ENCODE measurements at places on chromosomes 16 and 17. TPM values are rescaled to one million over a fixed set of nuclear protein-coding genes. Genes with fewer than 3 reads are reported as not detected.

GRCh38 chr17:78705071-78705470 is 77.0 kb downstream of the CYTH1 start:
- H3K36me3 ChIP-seq: no peaks in the 10 kb centered on the region
- no peaks in the 10 kb centered on the region for H3K4me1 ChIP-seq
- DNase-seq: no peak
- no peak overlapping the region for H3K27ac ChIP-seq

The CCDC144A gene
- total RNA-seq: 0.51 TPM

The CEMP1 gene
- total RNA-seq: not detected

DNA sequence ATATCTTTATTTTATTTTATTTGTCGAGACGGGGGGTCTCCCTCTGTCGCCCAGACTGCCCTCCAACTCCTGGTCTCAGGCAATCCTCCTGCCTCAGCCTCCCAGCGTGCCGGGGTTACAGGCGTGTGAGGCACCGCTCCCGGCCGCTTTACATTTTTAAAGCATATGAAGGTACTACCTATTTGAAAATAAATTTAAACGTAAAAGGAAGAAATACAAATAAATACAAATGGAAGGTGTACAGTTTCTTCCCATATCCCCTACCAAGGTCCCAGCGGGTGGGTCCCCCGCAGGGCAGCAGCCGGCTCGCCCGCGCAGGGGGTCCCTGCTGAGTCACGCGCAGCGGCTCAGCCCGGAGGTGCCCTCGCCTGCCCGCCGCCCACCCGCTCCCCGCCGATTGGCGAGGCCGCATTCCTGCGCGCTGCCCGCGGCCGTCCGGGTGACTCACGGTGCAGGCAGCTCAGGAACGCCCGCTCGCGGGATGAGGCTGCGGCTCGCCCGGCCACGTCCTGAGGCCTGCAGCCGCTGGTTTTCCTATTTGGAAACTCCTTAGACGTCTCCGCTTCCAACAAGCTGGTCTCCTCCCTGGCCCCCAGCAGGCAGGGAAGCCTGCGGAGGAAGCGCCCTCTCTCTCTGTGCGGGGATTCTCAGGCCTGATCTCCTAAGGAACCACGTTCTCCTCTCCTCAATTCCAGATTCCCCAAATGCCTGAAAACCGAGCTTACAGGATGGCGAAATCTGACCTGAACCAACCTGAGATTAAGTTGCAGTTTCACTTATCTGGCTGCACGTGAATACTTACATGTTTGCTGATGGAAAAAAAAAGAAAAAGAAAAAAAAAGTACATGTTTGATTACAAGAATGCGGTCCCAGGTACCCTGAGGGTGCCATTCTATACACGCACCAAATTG is 54.8 kb upstream of the MAP3K14 start:
- H3K4me3 ChIP-seq: no peak overlapping the region
- H3K27ac ChIP-seq: peak overlapping the region; percentile 73
- peak; percentile 69 for DNase-seq
- H3K27me3 ChIP-seq: no peaks in the 10 kb centered on the region

The C17orf100 gene
- total RNA-seq: 1.3 TPM

- no peak for DNase-seq
- H3K36me3 ChIP-seq: no peaks in the 10 kb centered on the region
- H3K4me3 ChIP-seq: peak overlapping the region; percentile 79
- no peaks in the 10 kb centered on the region for H3K27me3 ChIP-seq
Observed at GRCh38 chr16:56191835-56192634, 746 bp downstream of the GNAO1 start.

DNA sequence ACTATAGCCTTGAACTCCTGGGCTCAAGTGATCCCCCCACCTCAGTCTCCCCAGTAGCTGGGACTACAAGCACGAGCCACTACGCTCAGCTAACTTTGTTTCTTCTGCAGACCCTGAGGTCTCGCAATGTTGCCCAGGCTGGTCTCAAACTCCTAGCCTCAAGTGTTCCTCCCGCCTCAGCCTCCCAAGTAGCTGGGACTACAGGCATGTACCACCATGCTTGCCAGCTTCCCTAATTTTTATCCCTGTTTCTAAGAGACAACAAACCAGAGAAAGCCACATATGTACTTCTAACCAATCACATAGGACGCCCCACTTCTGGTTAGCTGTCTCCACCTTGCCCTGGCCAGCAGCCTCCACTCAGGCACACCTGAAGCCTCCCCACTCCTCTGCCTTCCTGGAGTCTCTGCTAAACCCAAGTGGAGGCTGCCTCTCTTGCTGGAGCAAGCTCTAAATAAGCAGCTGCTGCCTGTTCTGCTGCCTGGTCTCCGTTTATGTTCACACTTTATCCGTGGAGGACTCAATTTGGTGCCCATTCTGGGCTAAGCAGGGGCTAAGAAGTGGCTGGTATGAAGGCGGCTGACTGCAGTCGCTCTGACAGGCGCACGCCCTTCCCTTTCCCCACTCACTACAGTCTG is 24.7 kb downstream of the NSMCE1 start:
- peak overlapping the region; percentile 87 for H3K27ac ChIP-seq
- H3K4me3 ChIP-seq: no peak overlapping the region
- H3K27me3 ChIP-seq: no peaks in the 10 kb centered on the region
- H3K36me3 ChIP-seq: no peaks in the 10 kb centered on the region
- peaks cover 6% of the 10 kb centered on the region for H3K4me1 ChIP-seq
- no peak for DNase-seq

The EEF2K gene
- 36.0 TPM for total RNA-seq

GRCh38 chr16:19177111-19177739 is 9.2 kb downstream of the SYT17 start:
- H3K27ac ChIP-seq: no peak overlapping the region
- H3K36me3 ChIP-seq: no peaks in the 10 kb centered on the region
- H3K4me1 ChIP-seq: no peaks in the 10 kb centered on the region
- H3K4me3 ChIP-seq: no peak overlapping the region
- H3K27me3 ChIP-seq: no peaks in the 10 kb centered on the region

The ANKFN1 gene
- not detected for total RNA-seq

The SSTR5 gene
- not detected for total RNA-seq

- no peak overlapping the region for H3K4me3 ChIP-seq
- no peak for DNase-seq
- H3K27ac ChIP-seq: peak overlapping the region; percentile 88
- no peaks in the 10 kb centered on the region for H3K27me3 ChIP-seq
Observed at GRCh38 chr17:867896-868489, 85.8 kb downstream of the MRM3 start.

Data from uterus (tissue), 4 donors.